Vagina (tissue), 2 donors: ENCODE measurements at places on chromosomes 4 and X.

GRCh38 chr4:24473309-24473721, 111.0 kb downstream of the DHX15 start:
- no peak for DNase-seq

- DNase-seq, result no peak
These were observed 173.0 kb upstream of the PCDH18 start for GRCh38 chr4:137705171-137705783.

DNA sequence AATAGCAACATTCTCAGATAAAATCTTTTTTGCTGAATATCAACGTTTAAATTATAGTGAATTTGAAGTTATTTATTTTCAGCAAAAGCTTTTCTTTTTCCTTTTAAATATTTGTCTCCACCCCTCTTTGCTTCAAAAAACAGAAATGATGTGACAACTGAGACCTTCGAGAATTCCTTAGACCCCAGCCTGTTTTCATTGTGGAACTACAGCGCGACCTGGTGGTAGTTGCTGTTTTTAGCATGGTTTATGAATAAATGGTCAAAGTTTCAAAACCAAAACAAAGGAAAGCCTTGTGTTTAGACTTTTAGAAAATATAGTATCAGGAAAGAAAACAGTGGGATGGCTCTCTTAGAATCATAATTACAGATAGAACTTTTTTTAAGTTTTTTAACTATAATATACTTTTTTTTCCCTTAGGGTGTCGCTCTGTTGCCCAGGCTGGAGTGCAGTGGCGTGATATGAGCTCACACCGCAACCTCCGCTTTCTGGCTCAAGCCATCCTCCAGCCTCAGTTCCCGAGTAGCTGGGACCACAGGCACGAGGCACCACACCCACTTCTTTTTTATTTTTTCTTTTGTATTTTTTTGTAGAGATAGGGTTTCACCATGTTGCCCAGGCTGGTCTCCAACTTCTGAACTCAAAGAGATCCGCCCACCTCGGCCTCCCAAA, 26.8 kb upstream of the TMEM184C start:
- no peak for DNase-seq

DNA sequence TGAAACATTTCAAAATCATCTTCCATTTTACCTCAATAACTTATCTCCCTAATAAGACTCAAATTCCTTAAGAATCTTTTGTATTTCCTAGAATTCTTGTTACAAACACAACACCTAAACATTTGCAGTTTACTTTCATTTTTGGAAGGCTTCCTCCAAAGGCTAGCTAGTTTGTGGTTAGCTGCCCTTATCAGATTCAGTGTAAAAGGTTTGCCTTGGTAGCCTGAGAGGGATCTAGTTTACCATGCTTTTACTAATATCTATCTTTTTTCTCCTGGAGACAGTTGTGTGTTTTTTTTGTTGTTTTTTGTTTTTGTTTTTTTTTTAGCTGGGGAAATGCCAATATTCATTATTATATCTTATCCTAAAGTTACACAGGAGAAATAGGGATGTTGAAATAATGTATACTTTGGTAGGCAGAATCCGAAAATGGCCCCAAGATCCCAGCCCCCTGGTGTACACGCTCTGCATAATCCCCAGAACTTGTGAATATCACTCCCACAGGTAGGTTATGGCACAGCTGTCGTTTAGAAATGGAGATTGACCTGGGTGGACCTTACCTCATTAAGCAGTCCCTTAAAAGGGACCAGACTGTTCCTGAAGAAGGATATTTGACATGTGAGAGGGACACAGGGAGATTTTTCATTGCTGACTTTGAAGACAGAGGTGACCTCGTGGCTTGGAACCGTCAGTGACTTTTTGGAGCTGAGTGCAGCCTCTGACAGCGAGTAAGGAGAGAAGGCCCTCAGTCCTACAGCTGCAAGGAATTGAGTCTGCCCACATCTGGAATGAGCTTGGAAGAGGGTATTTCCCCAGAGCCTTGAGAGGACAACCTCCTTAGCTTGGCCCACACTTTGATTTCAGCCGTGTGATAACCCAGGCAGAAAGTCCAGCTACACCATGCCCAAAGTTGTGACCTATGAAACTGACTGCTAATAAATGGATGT, 33.4 kb downstream of the SEPTIN11 start:
- DNase-seq, result no peak

DNA sequence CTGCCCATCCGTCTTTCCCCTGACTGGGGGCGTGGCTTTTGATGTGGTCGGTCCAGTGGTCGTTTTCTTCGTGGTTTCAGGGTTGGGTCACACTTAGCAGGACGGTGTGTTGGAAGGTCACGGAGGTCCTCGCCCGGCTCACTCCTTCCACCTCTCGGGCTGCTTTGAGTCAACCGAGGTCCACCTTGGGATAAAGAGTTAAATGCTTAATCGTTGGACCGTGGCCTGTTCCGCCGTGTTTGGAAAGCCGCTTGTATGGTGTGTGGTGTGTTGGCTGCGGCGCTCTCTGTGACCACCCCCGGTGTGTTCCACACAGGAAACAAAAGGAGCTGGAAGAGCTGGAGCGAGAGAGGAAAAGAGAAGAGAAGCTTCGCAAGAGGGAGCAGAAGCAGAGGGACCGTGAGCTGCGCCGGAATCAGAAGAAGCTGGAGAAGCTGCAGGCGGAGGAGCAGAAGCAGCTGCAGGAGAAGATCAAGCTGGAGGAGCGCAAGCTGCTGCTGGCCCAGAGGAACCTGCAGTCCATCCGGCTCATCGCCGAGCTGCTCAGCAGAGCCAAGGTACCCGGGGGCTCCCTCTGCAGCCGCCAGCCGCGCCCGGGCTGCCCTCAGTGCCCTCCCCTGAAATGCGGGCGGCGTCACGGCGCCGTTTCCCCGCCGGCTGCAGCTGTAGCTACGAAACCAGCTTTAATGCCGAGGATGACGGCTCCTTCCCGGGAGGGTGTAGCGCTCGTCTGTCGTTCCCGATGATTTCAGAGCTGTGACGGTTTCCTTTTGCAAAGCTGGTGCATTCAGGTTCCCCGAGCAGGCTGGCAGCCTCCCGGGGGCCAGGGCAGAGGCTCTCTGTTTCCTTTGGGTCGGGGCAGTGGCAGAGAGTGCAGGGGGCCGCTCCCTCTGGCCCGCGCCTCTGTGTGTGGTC, 7.7 kb downstream of the AKAP17A start:
- DNase-seq, result no peak

GRCh38 chr4:16023776-16024408, 59.9 kb downstream of the PROM1 start:
- DNase-seq, result no peak

GRCh38 chrX:15146515-15146914, 123.4 kb downstream of the ASB9 start:
- DNase-seq, result no peak

DNA sequence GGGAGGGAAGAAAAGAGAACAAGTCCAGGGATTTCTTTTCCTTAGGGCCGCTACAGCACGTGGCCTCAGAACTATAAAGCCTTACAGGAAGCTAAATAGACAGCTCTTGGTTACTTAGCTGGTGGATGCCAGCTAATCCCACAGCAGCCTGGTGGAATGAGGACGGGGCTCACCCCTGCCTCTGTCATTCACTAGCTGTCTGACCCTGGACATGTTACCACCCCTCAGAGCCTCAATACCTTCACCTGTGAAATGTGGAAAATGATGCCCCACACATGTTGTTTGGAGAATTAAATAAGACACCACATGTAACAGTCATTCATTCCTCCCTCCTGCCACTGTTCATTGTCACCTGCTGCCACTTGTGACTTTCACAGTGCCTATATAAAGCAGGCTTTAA, 15.7 kb downstream of the CCKAR start:
- no peak for DNase-seq

GRCh38 chrX:23888887-23889501, 18.7 kb downstream of the APOO start:
- no peak for DNase-seq

DNA sequence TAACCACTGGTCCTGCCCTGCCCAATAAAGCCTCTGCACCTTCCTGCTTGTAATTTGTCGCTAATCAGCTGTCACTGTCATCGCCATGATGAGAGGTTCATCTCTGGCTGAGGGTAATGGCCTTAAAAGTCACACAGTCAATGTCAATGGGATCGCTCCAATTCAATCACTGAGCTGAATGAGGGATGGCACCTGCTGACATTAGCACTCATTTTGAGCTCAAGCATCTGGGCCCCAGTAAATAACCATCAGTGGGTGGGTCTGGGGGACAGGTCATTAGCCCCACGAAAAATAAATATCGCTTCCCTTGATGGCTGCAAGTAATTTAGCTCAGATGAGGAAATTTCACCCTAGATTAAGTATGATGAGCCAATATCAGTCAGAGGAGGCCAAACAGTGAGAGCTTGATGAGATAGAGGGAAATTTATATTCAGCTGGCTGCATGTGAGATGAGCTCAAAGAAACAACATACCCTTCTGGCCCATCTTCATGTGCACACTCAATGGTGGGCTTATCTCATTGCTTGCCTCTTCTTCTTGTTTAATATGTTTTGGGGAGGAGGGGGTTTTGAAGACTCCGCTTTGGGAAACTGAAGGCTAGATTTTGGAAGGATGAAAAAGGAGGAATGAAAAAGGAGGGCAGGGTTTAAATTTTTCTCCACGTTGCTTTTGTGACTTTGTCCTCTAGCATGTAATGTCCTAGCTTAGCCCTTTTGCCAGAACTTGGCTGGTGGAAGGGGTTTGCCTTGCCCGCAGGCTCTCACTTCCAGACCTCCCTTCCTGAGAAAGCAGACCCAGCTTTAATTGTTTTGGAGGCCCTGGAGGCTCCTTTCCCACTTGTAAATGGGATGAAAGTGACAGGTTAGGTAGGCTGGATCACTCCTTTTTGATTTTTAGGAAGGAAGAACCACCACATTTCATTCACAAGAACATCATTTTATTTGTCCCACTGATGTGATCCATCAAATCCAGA, 84.8 kb upstream of the PAQR3 start:
- DNase-seq, result no peak

DNA sequence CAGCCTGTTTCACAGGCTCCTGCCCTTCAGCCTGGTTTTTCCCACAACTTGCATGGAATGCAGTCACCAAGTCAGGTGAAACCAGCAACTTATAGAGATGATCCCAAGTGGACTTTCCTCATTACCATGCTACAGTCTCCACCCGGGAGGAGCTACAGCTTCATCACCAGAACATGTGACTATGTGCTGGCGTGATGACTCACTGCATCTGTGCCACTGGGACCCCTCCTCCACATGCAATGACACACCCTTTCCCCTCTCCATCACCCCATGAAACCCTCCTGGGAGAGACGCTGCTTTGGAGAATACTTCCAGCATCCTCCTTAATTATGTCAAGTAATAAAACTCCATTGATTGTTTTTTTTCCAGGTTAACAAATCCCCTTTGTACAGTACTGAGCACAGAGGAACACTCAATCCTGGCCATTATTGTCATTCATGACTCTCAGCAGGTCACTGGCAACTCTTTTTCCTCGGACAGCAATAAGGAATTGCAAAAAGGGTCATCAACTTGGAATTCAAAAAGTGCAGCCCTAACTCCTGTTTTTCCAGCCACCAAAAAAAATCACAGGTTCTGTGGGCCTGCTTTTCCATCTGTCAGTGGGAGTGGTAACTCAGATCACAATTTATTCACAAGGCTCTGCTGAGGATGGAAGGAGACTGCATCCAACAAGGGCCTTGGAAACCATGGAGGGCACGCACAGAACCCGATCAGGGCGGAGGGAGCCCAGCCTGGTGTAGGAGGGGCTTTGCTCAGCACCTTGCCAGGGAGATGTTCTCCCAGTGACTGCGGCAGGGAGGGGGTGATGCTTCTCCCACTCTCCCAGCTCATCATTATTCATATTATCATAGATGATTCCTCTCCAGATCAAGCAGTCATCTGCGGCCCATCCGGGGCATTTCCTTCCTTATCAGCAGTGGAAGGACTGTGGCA, 17.4 kb downstream of the QDPR start:
- no peak for DNase-seq

DNA sequence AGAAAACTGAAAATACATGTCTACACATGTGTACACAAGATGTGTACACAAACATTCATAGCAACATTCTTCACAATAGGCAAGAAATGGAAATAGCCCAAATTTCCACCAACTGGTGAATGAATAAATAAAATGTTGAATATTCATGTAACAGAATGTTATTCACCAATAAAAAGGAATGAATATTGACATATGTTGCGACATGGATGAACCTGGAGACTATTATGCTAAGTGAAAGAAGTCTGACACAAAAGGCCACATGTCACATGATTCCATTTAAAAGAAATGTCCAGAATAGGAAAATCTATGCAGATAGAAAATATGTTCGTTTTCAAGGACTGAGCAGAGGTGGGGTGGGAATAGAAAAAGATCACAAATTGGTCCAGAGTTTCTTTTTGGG, 34.6 kb upstream of the LNX1 start:
- DNase-seq, result no peak

DNA sequence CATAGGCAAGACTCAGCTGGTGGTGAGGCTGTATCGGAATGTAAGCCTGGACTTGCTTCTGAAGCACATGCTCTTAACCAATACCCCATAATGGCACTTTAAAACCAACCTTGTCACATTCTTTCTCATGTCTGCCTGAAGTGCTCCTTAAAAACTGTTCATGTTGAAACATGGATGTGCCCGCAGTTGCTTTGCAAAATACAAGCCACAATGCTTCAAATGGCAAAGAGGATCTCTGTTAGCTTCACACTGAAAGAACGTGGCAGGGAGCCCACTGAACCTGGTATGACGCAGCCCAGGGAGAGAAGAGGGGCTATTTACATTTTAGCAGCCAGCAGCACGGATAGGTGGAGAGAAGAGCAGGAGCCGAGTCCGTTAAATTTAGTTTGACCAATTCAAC, 29.3 kb downstream of the SOD3 start:
- peak; percentile 54 for DNase-seq

DNA sequence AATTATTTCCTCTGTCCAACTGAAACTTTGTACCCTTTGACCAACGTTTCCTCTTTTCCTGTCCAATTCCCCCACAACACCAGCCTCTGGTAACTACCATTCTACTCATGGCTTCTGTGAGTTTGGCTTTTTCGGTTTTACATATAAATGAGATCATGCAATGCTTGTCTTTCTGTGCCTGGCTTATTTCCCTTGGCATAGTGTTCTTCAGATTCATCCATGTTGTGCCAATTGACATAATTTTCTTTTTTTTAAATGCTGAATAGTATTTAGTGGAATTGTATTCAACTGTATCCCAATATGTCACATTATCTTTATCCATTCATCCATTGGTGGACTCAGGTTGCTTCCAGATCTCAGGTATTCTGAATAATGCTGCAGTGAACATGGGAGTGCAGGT, 222.5 kb upstream of the GALNTL6 start:
- no peak for DNase-seq

- DNase-seq, result no peak
These were observed 68.0 kb downstream of the ATOH1 start for GRCh38 chr4:93896516-93896915.

DNA sequence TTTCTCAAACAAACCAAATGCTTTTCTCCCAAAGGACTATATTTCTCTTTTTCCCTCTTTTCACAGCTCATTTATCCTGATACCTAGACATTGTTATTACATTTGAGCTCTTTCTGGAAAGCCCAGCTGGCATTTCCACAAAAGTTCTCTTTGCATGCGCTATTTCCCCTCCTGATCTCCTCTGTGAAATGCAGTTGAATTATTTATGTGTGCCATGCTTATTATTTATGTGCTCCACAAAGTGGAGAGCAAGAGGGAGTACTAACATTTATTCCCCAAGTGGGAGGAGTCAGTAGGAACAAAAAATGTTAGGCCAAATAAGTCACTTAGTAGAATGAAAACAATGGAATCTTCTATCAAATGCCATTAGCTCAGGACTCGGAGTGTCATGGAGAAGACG, 626.6 kb upstream of the IGFBP7 start:
- DNase-seq, result no peak
